ENCODE measurements at places on chromosomes 5 and 9.

DNA sequence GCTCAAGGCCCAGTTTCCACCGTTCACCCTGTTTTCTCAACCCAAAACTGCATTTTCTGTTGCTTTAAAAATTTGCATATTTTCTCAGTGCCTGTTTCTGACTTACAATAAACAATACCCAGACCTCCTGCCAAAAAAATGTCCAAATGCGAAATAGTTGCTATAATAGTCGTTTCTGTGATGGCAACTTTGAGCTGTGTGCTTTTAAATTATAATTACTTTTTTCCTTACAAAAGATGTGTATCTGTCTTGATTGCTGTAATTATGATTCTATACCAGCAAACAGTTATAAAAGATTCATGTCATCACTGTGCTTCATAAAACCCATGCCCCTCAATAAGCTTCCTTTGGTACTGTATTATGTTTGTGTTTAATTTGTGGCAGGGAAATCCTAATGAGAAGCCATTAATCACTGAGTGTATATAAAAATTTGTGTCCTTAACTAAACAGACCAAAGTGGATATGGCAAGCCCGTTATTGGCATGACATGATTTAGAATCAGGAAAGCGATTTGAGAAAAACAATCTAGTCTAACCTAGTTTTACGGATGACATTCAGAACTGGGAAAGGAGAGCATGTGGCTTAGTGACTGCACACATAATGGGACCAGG lies 5.4 kb upstream of the SLC1A3 start:
- no peak for DNase-seq

GRCh38 chr5:31630931-31631330 lies 8.0 kb upstream of the PDZD2 start:
- no peak for DNase-seq

DNA sequence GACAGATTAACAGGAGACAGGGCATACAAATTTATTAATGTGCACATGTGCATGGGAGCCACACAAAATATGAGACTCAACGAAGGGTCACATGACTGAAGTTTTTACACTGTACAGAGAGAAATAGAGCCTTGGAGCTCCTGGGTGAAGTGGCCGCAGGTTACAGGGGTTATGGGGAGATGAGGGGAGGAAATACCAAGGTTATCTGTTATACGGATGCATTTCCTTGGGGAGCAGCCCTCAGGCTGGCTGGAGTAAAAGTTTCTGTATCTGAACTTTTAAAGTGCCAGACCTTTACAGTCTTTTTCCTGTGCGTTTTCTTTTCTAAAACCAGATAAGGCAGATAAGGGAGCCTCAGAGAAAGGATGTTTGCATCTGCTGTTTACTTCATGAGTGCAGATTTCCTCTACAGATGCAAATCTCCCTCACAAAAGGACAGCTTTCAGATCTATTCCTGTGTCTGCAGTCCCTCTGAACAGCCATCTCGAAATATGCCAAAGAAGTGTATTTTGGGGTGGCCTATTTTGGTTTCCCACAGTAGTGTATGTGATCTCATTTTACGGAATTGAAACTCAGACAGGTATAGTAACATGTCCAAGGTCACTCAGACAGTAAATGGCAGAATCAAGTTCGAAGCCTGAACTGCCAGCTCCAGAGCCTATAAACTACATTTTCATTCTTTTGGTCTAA lies 139.3 kb upstream of the FBXL17 start:
- DNase-seq: no peak

- DNase-seq: no peak
Observed at GRCh38 chr9:88777498-88778312, 213.6 kb upstream of the S1PR3 start.

DNA sequence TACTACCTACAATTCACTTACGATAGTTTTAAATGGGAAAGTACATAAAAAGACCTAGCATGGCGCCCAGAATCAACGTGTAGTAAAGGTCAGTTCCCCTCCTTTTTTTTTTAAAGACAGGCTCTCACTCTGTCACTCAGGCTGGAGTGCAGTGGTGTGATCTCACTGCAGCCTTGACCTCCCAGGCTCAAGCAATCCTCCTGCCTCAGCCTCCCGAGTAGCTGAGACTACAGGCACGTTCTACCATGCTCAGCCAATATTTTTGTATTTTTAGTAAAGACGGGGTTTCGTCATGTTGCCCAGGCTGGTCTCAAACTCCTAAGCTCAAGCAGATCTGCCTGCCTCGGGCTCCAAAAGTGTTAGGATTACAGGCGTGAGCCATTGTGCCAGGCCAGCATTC lies 40.7 kb upstream of the MTMR12 start:
- DNase-seq: no peak

DNA sequence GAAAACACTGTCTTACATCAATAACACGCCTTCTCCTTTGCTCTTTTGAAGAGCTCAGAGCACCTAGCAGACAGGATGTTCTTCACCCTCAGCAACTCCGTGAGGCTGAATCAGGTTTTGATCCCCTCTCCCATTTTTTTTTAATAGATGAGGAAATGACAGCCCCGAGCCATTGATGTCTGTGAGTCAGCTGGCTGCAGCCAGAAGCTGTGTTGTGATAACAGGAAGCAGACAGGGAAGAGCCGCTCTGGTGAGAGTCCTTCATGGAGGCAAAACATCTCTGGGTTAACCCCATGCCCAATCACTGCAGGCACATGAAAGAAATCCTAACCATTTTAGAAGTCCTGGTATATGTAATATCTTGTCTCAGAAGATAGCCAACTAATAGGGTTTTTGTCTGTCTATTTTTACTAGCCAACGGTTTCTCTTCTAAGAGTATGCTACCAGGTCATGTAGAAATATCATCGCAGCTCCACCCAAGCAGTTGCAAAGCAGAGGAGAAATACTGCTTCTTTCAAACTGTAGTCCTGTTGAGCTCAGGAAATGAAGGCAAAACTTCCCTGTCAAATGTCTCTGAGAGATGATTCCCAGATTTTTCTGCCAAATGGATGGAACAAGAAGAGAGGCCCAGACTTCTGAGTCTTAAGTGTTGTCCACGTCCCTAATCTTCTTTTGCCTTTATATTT lies 568.9 kb downstream of the CCDC171 start:
- DNase-seq: no peak

GRCh38 chr9:79023134-79023580 lies 548.6 kb upstream of the TLE4 start:
- DNase-seq: no peak

DNA sequence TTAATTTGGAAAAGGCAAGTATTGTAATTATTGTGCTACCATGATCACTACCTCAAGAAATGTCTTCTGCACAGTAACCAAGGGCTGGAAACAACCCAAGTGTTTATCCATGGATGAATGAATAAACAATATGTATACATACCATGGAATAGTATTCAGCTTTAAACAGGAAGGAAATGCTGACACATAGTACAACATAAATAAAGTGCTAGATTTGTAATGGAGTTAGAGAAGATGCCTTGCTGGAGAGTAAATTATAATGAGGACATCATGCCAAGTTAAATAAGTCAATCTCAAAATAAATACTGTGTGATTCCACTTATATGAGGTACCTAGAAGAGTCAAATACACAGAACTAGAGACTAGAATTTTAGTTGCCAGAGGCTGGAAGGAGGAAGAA lies 160.0 kb downstream of the CCDC192 start:
- DNase-seq: no peak

Measured in D341Med (cell line).